CD4-positive, alpha-beta T cell treated with Interleukin-1 beta for 1 hour (primary cell): ENCODE measurements at places on chromosomes 2 and 18.

DNA sequence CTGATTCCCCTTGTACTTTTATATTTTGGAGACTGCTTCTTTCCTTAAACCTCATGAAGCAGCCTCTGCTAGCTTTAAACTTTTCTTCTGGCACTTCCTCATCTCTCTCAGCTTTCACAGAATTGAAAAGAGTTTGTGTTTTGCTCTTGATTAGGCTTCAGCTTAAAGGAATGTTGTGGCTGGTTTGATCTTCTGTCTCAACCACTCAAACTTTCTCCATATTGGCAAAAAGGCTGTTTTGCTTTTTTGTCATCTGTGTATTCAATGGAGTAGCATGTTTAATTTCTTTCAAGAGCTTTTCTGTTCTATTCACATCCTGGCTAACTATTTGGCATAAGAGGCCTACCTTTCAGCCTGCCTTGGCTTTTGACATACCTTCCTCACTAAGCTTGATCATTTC is 36.3 kb upstream of the MSTN start:
- DNase-seq = no peak

- DNase-seq = no peak
Measured at GRCh38 chr18:34222307-34223163, 2.2 kb downstream of the NOL4 start.

DNA sequence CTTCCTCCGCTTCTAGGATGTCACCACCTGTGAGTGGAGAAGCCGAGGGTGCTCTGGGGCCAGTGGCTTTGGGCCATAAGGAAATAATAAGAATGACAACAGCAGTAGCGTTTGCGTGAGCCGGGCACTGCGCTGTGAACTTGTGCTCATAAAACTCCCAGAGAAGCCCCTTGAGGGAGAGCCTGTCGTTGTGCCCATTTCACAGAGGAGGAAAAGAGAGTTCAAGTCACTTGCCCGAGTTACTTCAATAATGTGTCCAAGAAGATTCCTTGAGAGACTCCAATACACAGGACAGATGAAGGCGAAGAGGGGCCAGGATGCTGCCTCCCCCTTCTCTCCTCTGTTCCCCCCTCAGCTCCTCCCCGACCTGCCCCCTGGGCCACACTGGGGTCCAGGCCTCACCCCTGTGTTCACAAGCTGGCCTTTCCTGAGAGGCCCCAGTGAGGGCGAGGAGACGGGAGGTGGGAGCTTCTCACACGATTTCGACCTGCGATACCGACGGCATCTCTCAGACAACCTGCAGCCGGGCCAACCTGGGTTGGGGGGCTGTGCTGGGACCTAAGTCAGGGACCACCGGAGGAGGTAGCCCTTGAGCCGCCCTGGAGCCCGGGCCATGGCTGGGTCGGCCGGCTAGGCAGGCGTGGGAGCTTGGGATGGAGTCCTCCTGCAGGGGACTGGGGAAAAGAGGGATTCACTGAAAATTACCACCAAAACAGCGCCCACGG is 53.5 kb upstream of the UBE2F start:
- DNase-seq = no peak

- no peak for DNase-seq
Measured at GRCh38 chr18:62659698-62660097, 55.6 kb upstream of the PHLPP1 start.

DNA sequence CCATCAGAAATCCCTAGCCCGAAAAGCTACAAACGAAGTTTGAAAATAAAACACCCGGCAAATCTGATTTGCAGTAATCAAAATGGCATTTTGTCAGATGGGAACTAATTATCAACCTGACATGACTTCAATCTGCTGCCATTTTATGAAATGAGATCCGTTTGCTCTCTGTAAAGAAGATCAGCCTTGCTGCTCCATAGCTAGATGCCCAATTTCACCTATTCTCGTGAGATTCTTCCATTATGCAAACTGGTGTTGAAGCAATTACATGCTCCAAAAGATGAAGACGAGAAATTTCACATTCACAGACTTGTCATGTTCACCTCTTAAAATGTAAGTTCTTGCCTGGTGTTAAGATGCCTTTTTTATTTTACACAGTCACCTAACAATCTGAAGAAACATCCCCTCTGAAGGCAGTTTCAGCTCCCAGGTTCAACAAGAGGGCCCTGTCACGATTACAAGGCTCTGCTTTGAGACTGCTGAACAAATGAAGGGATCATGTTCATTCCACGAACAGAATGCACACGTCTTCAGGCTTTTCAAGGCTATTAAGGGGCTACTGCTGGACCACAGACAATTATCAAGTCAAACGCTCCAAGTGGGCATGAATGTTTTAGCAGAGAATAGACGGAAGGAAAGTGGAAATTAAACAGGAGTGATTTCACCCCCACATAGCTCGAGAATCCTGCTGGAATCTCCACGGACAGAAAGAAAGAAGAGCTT is 172.6 kb upstream of the PID1 start:
- DNase-seq = no peak

DNA sequence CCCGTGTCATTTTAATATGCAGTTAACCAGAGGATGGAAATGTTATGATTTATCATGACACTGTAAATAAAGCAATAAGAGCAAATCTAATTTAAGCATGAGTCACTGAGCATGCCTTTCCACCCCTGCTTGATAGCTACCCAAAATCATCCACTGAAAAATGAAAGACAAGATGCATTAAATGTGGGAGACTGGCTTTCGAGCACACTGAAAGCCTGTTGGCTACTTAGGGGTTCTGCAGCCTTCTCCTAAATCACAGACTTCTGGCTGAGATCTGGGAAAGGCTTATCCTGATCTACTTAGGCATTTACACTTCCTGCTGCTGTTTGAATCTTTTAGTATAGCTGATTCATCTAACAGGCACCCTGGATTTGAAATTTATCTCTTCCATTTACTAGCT is 778.3 kb upstream of the CDH7 start:
- DNase-seq = no peak

DNA sequence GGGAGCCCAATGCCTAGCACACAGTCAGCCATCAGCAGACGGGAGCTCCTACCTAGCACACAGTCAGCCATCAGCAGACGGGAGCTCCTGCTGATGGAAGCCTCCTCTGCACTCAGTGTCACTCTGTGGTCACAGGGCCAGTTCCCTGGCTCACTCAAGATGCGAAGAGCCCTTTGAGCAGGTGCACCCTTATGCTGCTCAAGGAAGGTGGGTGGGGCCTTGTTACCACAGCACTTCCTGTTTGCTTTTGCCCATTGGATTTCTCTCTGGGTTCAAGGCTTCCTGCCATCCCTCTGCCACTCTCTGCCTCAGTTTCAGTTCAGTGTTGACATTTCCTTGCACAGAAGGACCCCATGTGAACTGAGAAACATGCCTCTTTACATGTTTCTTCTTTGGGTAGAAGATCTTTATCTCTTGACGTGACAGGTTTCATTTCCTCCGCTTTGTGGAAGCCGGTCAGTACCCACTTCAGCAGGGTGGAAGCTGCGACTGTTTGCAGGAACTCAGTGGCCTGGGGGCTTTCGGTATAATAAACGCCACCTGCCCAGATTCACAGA is 11.6 kb downstream of the TRIB2 start:
- peak; percentile 66 for DNase-seq

- no peak for DNase-seq
Measured at GRCh38 chr18:26689226-26689879, 141.0 kb upstream of the KCTD1 start.

GRCh38 chr2:108877506-108877905 is 90.9 kb downstream of the CCDC138 start:
- no peak for DNase-seq

DNA sequence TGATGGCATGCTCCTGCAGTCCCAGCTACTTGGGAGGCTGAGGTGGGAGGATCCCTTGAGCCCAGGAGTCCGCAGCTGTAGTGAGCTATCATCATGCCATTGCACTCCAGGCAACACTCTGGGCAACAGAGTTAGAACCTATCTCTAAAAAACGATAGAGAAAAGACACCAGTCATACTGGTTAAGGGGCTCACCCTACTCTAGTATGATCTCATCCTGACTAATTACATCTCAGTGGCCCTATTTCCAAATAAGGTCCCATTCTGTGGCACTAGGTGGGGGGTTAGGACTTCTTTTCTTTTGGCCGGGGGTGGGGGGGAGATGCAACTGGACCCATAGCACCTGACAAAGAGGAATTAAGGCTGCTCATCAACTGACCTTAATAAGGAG is 163.2 kb upstream of the NCK2 start:
- DNase-seq = no peak

- no peak for DNase-seq
Measured at GRCh38 chr2:95669441-95669991, 77.7 kb downstream of the TRIM43 start.

DNA sequence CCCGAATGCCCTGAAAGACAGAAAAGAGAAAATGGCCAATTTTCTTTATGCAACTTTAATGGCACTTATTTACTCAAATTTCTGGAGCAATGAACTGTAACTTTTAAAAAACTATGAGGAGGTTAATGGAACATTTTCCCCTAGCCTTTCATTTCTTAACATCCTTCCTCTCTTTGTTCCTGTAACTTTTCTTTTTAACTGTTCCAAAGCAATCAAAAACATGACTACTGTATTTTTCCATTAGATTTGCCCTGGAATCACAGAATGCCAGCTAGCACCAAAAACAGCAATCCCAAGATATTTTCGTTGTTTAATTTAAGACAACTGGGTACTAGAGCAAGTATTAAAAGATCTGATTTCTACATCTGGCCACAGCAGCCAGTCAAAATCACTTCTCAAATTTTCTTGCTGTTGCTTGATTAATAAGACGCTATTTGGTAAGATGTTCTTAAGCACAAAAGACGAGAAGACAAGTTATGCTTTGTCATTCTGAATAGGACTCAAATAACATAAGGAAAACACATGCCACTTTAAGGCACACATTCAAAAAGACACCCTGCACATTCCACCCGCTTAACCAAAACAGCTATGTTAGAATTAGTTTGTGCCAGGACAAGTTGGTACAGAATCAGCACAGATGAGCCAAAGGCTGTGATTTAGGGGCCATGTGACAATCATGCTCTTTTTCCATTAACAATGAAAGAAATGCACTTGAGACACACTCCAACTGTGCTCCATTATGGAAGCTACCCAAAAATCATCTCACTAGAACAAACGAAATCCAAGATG is 3.6 kb downstream of the STARD7 start:
- DNase-seq = no peak

- DNase-seq = no peak
Measured at GRCh38 chr2:105737980-105738657, 6.6 kb upstream of the NCK2 start.

DNA sequence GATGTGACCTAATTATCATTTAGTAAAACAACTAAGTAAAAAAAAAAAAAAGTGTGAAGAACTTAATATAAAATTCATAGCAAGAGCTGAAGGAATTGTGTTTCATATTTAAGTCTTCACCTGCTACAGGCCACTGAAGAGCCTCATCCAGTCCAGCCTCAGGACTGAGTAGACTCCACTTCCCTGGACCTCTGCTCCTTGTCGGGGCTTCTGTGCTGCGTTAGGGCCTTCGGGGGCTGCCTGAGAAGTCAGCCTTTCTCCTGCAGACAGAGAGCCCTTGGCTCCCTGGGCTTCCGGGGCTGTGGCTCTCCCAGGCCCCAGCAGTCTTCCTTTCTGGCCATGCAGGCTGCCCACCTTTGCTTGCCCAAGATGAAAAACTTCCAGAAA is 95.5 kb downstream of the MTCL1 start:
- DNase-seq = no peak

DNA sequence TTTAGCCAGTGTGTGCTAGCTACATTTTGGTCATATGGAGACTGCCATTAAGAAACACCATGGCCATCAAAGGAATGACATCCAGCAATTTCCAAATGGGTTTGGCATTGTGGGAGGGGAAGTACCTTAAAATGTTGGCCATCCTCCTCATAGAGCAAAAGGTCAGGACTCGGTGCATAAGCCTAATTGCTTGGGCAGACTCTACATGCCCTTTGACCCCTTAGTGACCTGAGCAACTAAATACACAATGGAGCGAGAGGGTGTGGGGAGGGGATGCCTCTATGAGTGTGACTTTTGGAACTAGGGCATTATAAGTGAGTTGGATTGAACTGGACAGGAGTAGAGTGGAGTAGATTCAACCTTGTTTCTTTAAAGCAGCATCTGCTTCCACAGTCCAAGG is 44.9 kb downstream of the NRP2 start:
- no peak for DNase-seq

- no peak for DNase-seq
Measured at GRCh38 chr2:36337354-36337753, 18.2 kb upstream of the CRIM1 start.

DNA sequence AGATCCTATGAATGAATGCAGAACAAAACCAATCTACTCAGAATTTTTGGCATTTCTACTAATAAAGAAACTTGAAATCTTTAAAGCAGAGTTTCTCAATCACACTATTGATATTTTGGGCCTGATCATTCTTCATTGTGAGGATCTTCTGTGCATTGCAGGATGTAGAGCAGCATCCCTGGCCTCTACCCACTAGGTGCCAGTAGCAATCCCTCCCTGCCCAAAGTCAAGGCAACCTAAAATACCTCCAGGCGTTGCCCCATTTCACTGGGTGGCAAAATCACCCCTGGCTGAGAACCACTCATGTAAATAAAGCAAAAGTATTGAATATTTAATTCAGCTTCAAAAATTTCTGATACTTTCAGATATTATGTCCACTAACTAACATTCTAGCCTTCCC is 213.0 kb downstream of the SP3 start:
- DNase-seq = peak; percentile 4

- DNase-seq = no peak
Measured at GRCh38 chr18:37443325-37444055, 122.1 kb downstream of the CELF4 start.

GRCh38 chr2:43576981-43577892 is 18.6 kb downstream of the THADA start:
- peak; percentile 42 for DNase-seq

DNA sequence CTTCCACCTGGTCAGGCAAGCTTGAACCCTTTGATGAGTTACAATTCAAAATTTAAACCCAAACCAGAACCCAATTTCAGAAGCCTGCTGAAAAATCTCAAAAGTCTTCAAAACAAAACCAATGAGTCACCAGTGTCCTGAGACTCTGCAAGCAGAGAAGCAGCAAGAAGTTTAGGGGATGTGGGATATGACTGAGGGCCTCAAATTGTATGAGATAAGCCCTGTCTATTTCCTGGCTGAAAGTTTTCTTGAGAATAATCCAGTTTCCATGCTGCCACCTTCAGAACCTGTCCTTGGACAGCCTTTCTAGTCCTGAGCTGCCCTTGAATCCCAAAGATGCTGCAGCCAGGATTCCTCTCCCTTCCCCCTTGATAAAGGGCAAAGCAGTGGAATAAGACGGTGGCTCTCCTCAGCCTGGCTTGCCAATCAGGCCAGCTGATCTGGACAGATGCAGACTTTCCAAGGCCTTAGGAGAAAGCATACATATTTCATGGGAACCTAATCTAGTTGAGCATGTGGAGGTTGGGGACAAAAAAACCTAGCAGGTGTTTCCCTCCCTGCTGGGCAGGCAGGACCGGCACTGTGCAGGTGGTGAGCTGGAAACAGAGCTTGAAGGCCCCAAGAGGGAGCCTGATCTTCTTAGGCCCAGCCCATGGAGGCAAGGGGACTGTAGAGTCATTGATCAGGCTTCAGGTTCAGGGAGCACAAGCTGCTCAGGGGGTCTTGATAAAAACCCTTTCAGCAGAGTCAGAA is 278.0 kb upstream of the MGAT5 start:
- DNase-seq = no peak
